Left kidney (tissue), 8 donors: ENCODE measurements at places on chromosomes 2 and 18. TPM values are rescaled to one million over a fixed set of nuclear protein-coding genes. Genes with fewer than 3 reads are reported as not detected.

DNA sequence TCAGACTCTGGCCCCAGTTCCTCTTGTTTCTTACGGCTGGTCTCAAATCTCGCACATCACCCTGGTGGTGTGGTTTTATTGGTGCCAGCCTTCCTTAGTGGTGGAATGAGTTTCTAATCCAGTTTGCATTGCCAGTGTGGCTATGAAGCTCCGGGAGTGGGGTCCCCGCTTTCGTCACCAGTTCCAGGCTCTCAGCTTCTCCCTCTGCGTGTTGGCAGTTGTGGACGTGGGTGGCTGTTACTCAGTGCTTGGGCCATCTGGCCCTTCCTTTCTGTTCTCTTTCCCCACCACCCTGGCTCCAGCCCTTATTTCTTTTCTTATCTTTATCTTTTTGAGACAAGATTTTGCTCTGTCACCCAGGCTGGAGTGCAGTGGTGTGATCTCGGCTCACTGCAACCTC lies 30.1 kb downstream of the EFR3B start:
- DNase-seq = no peak

DNA sequence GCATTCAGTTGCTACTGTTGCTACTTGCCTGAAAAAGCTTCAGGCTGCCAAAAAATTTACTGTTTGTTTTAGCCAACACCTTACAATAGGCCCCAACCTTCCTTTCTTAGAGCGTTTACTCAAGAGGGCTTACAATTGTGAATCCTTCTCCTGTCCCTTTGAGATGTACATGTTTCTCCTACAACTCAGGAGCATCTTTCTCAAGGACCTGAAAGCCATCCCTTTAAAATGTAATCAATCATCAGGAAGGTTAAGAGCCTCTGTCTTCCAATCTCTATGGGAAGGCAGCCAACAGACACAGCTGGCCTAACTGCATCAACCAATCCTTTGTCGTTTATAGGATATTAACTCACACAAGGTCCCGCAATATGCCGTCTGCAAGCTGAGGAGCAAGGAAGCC lies 3.4 kb upstream of the IER3IP1 start:
- DNase-seq = no peak

DNA sequence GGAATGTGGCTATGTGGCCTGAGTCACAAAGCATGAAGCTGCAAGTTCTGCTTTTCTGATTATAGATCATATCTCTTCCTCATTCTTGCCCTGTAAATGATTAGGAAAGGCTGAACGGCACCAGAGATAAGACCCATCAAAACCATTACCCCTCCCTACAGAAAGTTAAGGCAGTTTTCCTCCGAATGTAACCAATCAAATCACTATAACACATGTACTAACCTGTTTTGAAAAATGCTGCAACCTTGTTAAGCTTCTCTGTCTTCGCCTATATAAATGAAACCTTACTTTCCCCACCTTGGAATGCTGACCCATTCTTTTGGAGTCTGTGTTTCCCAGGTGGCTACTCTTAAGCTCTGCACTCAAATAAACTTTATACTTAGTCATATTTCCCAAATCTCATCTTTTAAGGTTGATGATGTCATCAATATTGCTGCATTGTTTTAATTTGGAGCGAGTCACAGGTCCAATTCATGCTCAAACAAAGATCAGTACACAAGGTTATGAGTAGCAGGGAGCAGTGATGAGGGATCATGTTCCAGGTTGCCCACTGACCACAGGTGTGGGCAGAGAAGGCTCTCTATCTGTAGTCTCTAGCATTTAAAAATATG lies 662.3 kb downstream of the IRS1 start:
- no peak for DNase-seq

Gene ALPG
- polyA plus RNA-seq = not detected

Gene AGXT
- polyA plus RNA-seq = 0.12 TPM

Gene GKN2
- not detected for polyA plus RNA-seq

DNA sequence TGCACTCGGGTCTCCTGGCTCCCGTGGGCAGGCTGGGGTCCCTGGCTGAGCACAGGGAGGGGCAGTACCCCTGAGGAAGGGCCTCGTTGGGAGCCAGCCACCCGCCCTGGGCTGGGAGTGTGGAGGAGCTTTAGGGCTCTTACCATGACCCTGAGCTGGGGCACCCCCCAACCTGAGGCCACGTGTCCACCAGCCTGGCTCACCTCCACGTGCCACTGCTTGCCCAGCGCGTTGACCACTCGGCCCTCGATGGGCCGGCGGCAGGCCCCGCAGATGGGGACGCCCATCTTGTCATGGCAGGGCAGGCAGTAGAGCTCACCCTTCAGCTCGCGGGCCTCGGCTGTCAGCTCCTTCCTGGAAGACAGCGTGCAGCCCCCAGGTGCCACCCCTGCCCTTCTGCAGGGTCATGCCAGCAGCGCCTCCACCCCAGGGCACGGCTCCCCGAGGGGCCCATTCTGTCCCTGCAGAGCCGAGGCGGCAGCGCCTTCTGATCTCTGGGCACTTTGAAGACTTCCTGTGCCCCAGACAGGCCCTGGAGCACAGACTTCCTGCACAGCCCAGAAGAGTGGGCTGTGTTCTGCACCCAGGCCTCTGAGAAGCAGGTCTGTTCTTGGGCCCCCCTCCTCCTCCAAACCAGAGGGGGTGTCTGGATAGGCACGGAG lies 4.0 kb upstream of the GPR17 start:
- DNase-seq = no peak

Gene GRB14
- 62.5 TPM for polyA plus RNA-seq
